ENCODE measurements at places on chromosomes 5 and 9.

DNA sequence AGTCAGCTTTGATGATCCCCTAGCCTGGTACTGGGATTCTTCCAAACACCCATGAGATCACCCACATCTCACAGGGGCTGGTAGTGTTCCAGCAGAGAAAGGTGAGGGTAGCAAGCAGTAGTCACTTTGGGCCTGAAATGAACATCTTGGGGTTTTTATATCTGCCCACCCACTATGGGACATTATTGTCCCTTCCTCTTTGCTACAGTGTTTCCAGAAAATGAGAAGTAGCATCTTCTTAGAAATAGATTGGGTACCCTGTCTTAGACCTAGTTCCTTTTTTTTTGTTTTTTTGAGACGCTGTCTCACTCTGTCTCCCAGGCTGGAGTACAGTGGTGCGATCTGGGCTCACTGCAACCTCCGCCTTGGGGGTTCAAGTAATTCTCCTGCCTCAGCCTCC lies 249.2 kb upstream of the ANKRD55 start:
- no peak for DNase-seq

DNA sequence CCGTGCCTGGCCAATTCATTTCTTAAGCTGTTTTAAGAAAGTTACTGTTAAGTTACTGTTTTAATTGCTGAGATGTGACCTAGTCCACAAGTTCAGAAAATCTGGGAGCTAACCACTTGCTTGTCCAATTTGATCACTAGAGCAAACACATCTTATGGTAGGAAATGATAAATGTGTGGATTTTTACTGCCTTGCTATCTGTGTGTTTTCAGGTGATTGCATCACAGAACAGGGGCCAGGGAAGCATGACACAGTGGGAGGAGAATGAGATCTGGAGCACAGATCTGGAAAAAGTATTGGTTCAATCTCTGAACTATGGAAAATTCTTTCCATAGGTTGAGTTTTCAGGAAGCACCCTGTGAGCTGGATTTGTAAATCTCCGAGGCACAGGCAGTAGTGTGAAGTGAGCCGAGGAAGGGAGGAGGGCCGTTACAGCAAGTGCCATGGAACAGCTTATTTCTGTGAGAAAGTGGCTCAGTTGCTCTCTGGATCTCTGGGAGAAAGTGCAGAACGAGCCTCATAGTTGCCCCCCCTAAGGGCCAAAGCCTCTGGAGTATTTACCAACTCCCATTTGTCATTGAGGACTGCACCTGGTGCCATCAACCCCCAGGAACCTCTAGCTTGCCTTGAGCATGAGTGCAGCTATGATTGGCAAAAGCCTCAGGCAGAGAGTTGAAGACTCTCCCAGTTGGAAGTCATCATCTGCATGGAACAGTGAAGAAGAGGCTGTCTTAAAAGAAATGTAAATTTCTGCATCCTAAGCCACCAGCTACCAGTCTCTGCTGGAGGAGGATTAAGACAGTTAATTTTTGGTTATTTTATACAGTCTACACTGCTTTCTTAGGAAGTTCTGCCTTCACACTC lies 161.8 kb upstream of the CLINT1 start:
- DNase-seq, result no peak

DNA sequence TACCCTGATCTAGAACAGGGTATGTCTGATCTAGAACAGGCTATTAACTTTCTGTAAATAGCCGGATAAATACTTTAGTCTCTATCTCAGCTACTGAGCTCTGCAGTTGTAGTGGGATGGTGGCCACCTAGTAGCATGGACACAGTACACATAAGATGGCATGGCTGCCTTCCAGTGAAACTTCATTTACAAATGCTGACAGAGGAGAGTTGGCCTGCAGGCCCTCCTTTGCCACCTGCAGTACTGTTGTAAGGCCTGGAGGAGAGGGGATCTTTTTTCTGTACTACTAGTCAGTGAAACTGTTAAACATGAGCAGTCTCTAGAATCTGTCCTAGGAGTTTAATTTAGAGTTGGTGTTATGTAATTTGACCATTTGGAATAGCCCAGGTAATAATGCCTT lies 86.0 kb downstream of the TRIO start:
- DNase-seq, result no peak

GRCh38 chr5:151180291-151180690 lies 22.7 kb upstream of the ANXA6 start:
- DNase-seq, result no peak

DNA sequence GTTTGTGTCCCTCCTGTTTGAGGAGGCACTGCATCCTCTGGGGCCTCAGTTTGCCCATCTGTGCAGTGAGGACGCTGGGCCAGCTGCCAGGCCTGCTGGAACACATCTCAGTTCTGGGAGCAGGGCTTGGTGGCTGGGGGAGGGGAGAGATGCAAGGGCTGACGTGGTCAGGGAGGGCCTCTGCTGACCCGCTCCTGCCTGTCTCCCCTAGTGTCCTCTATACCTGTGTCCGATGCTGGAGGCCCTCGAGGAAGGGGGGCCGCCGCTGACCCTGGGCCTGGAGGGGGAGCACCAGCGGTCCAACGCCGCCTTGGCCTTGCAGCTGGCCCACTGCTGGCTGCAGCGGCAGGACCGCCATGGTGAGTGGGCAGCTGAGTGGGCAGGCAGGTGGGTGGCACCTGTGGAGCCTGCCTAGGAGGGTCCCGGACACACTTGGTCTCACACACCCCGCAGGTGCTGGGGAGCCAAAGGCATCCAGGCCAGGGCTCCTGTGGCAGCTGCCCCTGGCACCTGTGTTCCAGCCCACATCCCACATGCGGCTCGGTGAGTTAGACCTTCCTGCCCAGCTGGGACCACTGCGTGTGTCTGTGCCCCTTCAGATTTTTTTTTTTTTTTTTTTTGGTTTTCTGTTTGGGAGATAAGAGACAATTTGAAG lies 5.8 kb downstream of the FPGS start:
- no peak for DNase-seq

DNA sequence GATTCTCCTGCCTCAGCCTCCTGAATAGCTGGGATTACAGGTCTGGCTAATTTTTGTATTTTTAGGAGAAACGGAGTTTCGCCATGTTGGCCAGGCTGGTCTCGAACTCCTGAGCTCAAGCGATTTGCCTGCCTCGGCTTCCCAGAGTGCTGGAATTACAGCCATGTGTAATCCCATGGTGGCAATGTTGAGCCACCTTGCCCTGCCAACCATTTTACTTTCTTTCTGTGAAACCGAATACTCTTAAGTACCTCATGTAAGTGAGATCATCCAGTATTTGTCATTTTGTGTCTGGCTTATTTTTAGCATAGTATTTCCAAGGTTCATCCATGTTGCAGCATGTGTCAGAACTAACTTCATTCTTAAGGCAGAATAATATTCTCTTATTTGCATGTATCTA lies 8.2 kb downstream of the PRRC2B start:
- DNase-seq, result no peak

DNA sequence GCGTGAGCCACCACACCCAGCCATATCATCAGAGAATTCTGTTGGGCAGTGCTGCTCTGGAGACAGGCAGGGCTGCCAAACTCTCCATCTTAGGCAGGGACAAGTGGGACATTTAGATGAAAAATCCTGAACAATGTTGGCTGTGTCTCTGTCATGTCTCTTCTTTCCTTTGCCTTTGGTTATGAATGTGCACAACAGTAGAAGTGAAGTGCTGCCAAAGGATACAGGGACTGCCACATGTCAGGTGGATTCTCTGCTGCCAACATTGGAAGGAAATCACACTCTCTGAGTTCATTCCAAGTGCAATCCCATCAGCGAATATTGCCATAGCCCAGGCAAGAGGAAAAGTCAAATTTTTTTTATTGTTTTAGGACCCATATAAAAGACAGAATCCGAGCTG lies 348.8 kb downstream of the TRPM3 start:
- DNase-seq, result no peak

- no peak for DNase-seq
These were observed 90.0 kb downstream of the GHR start for GRCh38 chr5:42513246-42513645.

DNA sequence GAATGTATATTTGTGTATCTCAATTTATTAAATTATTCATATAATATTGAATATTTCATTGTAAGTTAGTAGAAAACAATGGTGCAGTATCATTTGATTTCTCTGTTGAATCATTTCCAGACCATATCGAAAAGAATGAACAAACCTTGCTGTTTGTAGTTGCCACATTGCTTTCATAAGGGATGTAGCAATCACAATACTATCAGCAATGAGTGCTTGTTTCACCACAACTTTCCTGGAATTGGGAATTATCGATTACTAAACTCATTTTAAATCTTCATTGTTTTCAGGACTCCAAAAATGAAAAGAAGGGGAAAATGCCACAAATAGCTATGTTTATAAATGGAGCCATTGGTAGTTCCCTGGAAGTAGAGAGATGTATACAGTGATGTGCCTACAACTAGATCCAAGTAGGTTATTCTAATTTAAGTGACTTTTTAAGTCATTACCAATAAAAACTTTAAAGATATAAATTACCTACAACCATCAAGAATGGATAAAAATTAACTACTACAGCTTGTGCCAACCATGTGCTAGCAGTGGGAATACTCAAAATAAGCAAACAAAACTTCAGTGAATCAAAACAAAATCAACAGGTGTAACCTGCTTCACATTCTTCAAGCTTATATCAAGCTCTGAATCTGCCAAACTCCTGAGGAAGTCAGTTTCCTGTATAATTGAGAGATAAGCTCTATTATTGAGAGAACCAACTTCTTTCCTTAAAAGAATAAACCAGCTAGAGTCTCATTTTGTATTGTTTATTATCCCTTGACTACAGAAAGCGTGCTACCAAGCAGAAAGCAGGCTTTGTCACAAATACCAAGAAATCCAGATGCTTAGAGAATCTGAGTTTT lies 358.6 kb downstream of the ADGRV1 start:
- DNase-seq, result no peak

Data from stimulated activated CD8-positive, alpha-beta memory T cell treated with anti-CD3 and anti-CD28 coated beads, Interleukin-12 subunit alpha, Interleukin-12 subunit beta, amount 100 ng/mL, for 1 hour (primary cell).